Brain pericyte (primary cell): ENCODE measurements at places on chromosomes 5 and 9.

GRCh38 chr9:131464354-131465000, 38.2 kb upstream of the POMT1 start:
- DNase-seq: no peak

DNA sequence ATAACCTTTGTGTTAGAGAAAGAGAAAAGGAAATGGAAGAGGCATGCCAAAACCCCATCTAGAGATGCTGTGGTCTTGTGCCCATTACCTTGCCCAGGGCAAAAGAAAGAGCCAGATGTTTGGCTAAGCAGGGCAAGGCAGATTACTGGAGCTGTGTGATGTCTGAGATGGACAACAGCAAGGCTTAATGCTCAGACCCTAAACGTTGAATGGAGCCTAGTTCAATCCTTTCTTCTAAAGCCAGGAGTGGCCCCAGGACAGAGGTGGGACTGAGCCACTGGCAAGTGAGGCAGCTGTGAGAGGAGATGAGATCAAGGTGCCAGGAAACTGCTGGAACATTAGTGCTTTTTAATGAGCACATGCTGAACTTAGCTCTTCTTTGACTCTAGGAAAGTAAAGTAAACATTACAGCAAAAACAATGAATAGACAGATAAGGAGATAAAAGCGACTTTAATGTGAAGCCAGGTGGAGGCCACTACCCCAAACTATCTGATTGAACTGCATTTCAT, 143.0 kb upstream of the EGFLAM start:
- DNase-seq: no peak

- DNase-seq: no peak
Measured at GRCh38 chr9:134223091-134223490, 58.7 kb upstream of the RNU6ATAC start.

DNA sequence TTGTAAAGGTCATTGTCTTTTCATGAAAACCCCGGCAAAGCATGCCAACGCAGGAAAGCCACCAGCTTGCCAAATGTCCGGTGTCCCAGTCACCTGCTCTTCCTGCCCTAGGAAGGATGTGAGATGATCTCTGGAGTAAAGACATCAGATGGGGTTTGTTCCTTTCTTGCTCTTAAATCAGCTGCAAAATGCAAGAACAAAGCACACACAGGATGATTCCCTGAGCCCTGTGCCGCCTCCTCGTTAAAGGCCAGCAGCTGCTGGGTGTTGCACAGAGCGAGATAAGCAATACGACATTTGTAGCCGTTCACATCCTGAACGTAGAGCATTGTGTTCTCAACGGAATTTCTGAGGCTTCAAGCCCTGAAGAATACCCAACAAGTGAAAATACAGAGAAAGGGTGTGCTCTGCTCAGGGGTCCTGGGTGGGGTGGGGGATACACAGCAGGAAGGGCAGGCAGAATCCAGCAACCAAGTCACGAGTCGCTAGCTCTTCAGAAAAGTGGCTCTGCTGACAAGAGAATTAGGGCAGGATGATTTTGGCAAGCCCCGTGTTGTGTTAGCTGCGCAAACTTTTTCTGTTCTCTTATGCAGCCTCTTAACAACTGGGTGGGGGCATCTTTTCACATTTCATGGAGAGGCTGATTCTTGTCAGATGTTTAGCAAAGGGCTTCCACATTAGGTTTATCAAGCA, 229.2 kb upstream of the MAP3K1 start:
- no peak for DNase-seq

- DNase-seq: no peak
Measured at GRCh38 chr5:23026252-23027170, 173.4 kb upstream of the CDH12 start.

- DNase-seq: no peak
Measured at GRCh38 chr9:78235256-78235761, 566 bp upstream of the CEP78 start.

DNA sequence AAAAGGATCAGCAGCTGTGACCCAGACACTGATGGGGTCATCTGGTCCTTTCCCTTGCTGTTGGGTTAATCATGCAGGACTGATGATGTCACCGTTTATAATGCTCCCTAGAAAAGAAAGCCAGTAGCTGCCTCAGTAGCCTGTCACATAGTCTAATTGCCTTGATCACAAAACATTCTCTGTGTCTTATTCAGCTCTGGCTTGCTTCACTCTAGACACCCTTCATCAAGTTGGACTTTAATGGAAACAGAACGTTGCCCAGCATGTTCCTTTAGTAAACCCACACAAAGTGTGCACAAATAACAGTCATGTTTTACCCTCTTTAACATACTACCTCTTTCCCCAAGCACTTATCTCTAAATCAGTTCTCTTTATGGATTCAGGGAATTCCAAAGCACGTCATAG, 170.8 kb downstream of the SGCD start:
- DNase-seq: no peak

DNA sequence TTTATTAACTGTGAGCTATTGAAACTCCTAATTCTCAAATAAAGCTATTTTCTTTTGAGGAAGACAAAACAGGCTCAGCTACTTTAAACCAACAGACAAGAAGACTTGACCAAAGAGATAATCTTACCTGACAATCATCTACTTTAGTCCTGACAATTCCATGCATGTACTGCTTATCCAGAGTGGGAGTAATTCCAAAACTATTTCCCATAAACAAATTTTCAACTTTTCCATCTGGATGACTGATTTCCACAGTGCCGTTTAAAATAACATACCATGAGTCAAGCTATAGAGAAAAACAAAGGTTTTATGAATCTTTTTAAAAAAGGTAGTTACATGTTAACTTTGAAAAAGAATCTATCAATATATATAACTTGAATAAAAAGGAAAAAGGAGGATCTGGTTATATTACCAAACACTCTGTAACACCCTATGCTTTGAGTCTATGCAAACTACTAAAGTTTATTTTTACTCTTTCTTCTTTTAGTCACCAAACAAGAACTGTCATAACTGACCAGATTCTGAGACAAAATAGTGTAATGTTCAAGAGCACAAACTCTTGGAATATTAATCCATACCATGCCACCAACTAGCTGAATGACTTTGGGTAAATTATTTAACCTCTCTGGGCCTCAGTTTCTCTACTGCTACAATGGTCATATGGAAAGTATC, 129.7 kb downstream of the RAPGEF6 start:
- DNase-seq: no peak

- no peak for DNase-seq
Measured at GRCh38 chr5:156991714-156992113, 28.7 kb upstream of the TIMD4 start.

- no peak for DNase-seq
Measured at GRCh38 chr5:180020176-180020575, 51.4 kb downstream of the RNF130 start.
